ENCODE measurements at places on chromosomes 4 and X.

GRCh38 chrX:38004046-38004445 lies 2.3 kb upstream of the SYTL5 start:
- no peaks in the 10 kb centered on the region for H3K4me1 ChIP-seq
- H3K27me3 ChIP-seq = no peaks in the 10 kb centered on the region
- H3K4me3 ChIP-seq = no peak overlapping the region
- H3K36me3 ChIP-seq = no peaks in the 10 kb centered on the region
- DNase-seq = no peak

- no peak overlapping the region for H3K27ac ChIP-seq
- H3K4me3 ChIP-seq = no peak overlapping the region
- no peaks in the 10 kb centered on the region for H3K36me3 ChIP-seq
- no peak for DNase-seq
- H3K27me3 ChIP-seq = no peaks in the 10 kb centered on the region
Measured at GRCh38 chr4:140130677-140131076, 23.3 kb downstream of the MAML3 start.

DNA sequence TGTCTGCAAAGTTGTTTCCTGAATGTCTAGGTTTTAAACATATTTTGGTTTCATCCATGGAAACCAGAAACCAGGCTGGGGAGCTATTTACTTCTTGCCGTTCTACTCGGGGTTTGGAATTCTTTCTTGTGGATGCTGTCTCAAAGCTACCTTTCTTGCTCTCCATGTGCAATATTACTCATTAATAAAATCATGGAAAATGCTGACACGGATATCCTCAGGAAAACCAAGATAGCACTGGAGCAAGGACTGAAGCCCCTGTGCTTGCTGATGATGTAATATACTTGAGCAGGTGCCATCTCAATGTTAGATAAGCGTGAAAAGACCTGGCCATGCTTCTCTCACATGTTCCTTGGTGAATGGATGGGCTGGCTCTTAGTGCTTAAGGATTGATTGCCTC lies 41.5 kb upstream of the HPF1 start:
- no peaks in the 10 kb centered on the region for H3K36me3 ChIP-seq
- no peak overlapping the region for H3K27ac ChIP-seq
- no peaks in the 10 kb centered on the region for H3K27me3 ChIP-seq
- no peak for DNase-seq
- H3K4me1 ChIP-seq = no peaks in the 10 kb centered on the region

- peaks cover 6% of the 10 kb centered on the region for H3K4me1 ChIP-seq
- DNase-seq = no peak
- H3K4me3 ChIP-seq = peak overlapping the region; percentile 95
Measured at GRCh38 chr4:6270636-6271121, 1.0 kb downstream of the WFS1 start.

- H3K27me3 ChIP-seq = peaks cover 100% of the 10 kb centered on the region
- peaks cover 9% of the 10 kb centered on the region for H3K4me1 ChIP-seq
- DNase-seq = no peak
- no peak overlapping the region for H3K4me3 ChIP-seq
- no peaks in the 10 kb centered on the region for H3K36me3 ChIP-seq
- no peak overlapping the region for H3K27ac ChIP-seq
Measured at GRCh38 chr4:4847011-4847410, 12.5 kb upstream of the MSX1 start.

- no peaks in the 10 kb centered on the region for H3K27me3 ChIP-seq
- no peaks in the 10 kb centered on the region for H3K4me1 ChIP-seq
- DNase-seq = no peak
- H3K36me3 ChIP-seq = no peaks in the 10 kb centered on the region
Measured at GRCh38 chr4:100130964-100131363, 59.3 kb downstream of the DDIT4L start.

GRCh38 chrX:101799387-101799786 lies 132.4 kb downstream of the ZMAT1 start:
- peak; percentile 90 for DNase-seq
- no peaks in the 10 kb centered on the region for H3K27me3 ChIP-seq
- H3K36me3 ChIP-seq = no peaks in the 10 kb centered on the region
- no peaks in the 10 kb centered on the region for H3K4me1 ChIP-seq
- H3K27ac ChIP-seq = no peak overlapping the region

DNA sequence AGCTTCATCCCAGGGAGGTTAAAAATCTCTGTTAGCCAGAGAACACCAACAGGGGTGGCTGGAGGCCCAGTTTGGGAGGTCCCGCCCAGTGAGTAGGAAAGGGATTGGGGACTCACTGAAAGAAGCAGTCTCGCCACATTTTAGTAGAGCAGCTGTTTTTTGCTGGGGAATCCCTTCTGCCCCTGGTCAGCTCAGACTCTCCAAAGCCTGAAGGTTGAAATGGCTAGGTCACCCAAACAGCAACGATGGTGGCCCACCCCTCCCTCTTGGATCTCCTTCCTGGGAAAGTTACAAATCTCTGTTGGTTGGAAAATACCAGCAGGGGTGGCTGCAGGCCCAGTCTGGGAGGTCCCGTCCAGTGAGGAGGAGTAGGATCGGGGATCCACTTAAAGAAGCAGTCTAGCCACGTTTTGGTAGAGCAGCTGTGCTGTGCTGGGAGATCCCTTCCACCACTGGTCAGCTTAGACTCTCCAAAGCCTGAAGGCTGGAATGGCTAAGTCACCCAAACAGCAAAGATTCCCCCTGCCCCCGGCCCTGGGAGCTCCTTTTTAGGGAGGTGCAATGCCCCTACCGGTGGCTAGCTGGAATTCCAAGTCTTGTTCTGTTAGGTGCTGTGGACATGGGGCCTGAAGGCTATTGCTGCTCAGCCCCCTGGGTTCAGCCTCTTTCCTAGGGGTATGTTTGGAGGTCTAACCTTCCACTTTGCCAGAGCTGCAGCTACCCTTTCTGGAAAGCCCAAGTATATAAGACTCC lies 40.0 kb upstream of the TEX13A start:
- H3K27me3 ChIP-seq = no peaks in the 10 kb centered on the region
- no peak for DNase-seq
- no peaks in the 10 kb centered on the region for H3K36me3 ChIP-seq
- H3K4me1 ChIP-seq = no peaks in the 10 kb centered on the region
